Activated naive CD8-positive, alpha-beta T cell treated with anti-CD3 and anti-CD28 coated beads, Interleukin-2, amount 50 U/mL, for 16 hours (primary cell): ENCODE measurements at places on chromosomes 11 and 22.

- DNase-seq, result no peak
Observed at GRCh38 chr11:108204929-108205499, 17.4 kb downstream of the NPAT start.

DNA sequence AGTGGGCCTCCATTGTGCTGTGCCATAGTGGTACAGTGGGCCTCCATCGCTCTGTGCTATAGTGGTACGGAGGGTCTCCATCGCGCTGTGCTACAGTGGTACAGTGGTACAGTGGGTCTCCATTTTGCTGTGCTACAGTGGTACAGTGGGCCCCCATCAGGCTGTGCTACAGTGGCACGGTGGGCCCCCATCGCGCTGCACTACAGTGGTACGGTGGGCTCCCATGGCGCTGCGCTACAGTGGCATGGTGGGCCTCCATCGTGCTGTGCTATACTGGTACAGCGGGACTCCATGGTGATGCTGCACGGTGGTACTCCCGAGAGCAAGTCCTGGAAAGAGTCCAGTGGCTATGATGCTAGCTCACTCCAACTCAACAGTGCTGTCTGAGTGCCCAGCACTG lies 51.8 kb downstream of the SCUBE1 start:
- no peak for DNase-seq

DNA sequence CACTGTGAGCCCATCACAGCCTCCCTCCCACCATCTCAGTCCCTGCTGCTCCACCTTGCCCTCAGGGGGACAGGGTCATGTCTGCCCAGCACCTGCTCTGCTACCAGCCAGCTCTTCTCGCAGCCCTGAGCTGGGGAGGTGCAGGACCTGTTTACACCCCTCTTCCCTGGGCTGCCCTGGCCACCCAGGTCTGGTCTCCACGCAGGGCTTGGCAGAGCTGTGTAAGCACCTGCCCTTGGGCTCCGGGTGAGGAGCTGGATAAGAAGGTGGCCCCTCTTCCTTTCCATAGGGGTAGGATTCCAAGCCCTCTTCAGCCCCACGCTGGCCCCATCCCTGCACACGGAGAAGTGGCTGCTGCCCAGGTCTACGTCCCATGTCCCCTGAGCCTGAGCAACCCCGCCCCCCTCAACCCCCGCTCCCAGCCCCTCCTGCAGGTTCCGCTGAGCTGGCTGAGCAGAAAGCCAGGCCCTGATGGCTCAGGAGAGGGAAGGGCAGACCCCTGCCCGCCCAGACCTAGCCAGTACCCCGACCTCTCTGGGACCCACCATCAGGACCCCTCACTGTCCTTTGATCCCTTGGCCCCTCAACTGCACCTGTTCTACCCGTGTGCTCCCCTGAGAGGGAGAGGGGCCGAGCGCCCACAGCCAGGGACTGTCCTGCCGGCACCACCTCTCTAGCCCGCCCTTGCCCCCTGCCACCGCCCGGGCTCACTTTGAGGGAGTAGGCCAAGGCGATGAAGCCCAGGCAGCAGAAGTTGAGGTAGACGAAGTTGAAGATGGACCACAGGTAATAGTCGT lies 3.2 kb downstream of the IFITM10 start:
- DNase-seq, result no peak

DNA sequence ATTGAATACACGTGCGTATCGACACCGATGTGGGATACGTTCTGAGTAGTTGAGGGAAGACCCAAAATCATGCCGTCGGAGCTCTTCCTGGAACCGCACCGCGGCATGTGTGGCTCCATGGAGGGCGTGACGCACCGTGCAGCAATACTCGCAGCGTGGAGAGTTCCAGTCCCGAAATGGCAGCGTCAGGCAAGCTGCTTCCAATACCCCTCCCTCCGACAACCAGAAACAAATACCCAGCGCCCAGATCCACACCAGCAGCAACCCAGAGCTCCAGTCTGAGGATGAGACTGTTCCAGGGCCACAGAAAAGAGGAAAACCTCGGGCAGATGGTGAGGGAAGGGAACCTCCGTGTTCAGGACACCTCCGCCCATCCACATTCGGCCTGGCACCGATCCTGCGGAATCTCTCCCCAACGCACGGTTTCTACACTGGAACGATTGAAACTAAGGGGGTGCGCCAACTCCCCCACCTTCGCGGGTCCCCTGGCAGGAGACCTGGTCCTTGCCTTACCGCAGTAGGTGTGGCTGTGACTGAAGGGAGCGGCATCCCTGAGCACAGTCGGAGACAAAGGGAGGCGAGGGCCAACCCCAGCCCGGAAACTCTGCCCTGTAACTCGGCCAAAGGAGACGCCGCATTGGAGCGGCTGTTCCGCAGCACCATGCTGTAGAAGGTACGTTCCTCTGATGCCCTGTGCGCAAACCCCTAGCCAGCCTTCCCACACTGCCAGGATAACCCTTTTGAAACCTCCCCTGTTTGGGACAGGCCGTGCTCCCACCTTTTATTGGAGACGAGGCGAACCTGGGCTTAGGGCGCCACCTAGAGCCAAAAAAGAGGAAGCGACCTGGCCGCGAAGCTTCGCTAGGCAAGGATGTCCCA lies 28.2 kb downstream of the DBX1 start:
- DNase-seq, result no peak

- DNase-seq, result no peak
Observed at GRCh38 chr11:130435671-130436070, 7.3 kb upstream of the ADAMTS8 start.

DNA sequence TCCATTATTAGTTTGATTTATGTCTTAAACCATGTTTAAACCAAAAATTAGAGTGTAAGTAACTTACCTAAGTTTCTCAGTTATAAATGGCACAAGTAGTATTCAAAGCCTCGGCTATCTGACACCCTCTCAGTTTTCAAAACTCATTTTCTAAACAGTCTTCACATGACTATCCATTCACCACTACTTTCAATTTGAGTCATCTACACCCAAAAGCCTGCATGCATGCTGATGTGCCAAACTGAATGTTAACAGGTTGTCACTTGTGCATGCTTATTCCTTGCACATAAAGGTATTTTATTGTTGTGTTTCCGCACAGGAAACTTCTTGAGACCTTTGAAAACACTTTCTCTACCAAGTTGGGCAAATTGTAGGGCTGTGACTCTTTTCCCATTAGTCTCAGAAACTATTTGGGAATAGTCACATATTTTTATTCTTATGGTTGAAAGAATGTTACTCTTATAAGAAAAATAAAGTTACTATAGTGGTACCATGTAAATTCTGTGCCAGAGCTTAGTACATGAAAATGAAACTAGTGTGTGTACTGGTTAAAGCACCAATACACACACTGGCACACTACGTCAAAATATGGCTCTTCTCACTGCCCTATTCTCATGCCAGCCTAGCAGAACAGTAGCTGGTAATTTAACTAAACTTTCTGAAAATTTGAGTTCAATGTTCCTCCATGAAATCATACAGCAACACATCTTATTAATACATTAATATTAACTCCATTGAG lies 2.2 kb upstream of the OR51E2 start:
- no peak for DNase-seq

GRCh38 chr11:8220261-8221045 lies 43.2 kb downstream of the LMO1 start:
- no peak for DNase-seq

GRCh38 chr22:49307481-49307830 lies 520.2 kb downstream of the BRD1 start:
- DNase-seq, result no peak

DNA sequence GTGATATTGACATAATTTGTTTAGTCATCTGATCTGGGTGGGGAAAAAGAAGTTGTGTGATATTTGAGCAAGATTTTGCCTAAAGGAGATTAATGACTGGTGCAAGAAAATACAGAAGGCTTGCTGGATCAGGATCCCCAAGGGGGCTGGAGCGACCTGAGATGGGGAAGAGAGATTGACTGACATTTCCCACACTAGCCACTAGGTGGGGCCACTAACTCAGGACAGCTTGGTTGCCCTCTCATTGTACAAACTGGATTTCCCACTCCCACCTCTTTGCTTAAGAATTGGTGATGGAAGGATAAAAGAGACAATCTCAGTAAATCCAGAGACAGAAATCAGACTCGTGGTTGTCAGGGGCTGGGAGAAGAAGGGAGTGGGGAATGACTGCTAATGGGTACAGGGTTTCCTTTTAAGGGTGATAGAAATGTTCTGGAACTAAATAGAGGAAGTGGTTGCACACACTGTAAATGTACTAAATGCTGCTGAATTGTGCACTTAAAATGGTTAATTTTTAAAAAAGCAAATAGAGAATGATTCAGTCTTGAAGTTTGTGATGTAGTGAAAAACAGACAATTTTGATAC lies 50.7 kb downstream of the CTTN start:
- DNase-seq, result no peak

DNA sequence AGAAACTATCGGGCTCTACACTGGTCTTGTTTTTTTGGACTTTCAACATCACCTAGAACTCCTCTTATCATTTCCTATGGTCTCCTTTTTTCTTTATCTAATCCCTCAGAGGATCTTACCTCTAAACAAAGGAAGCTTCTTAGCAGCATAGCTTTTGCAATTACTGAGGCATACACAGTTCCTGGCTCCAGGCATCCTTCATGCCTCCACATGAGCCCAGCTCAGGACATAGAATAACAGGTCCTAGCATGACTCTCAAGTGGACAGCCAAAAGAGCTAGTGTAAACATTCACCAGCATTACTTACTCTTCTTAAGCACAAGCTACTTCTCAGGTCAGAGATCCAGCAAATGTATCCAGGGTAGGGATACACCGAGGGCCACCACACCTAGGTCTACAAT lies 17.1 kb downstream of the CFAP300 start:
- no peak for DNase-seq
